ENCODE measurements at places on chromosomes 7 and 10.

GRCh38 chr7:48188776-48189520, 17.7 kb downstream of the ABCA13 start:
- DNase-seq: no peak

- no peak for DNase-seq
These were observed 195.4 kb upstream of the GHITM start for GRCh38 chr10:83943920-83944319.

GRCh38 chr7:157483971-157484410, 147.2 kb downstream of the DNAJB6 start:
- DNase-seq: no peak

GRCh38 chr7:44727158-44727936, 21.3 kb upstream of the ZMIZ2 start:
- DNase-seq: no peak

- no peak for DNase-seq
These were observed 34.8 kb downstream of the LRRC4 start for GRCh38 chr7:127996253-127997071.
